Upper lobe of right lung (tissue), 1 donor: ENCODE measurements at places on chromosomes 6 and 20.

DNA sequence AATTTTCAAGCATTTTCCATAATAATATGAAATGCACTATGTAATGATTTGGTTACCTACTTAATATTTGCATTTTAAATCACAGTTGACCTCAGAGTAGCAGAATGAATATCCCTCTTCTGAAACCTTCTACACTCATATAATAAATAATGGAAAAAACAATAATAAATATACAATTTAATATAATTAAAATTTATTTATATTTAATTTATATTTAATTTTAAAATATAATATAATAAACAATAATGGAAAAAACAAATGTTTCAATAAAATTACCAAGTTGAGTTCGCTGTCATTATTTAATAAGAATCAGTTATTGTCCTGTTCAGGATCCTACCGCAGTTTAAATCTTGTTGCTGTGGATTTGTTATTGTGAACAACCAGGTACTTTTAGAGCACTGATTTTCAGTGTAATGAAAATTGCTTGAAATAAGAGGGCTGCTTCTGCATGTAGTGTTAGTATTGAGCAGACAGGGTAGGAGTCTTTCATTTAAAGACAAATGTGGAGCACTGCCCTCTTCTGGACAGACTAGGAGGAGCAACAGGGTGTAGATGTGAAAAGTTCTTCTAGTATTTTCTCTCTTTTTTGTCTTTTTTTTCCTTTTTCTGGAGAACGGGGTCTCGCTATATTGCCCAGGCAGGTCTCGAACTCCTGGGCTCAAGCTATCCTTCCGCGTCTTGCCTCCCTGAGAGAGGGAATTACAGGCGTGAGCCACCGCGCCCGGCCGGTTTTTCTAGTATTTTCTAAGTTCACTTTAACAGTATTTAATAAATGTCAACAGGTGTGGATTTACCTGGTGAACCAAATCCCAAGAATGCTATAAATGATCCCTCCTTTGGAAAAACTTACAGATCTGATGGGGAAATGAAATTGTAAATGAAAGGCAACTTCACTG is 13.6 kb downstream of the TRAPPC3L start:
- no peak for DNase-seq

DNA sequence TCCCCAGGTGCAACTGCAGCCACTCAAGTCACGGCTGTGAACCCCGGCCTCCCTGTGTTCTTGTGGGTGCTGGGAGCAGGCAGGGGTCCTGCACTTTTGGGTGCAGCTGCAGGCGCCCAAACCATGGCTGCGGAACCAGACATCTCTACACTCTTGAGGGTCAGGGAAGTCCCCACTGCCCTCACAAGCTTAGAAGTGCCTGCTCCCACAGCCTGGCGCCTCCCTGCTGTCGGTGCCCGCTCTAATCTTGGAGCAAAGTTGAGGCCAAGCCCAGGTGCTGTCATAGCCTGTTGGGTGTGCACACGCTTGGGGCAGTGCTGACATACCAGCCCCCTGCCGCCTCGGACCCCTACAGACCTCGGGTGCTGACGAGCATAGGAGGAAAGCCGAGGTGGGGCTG is 6.2 kb downstream of the DEFB132 start:
- no peak for DNase-seq

DNA sequence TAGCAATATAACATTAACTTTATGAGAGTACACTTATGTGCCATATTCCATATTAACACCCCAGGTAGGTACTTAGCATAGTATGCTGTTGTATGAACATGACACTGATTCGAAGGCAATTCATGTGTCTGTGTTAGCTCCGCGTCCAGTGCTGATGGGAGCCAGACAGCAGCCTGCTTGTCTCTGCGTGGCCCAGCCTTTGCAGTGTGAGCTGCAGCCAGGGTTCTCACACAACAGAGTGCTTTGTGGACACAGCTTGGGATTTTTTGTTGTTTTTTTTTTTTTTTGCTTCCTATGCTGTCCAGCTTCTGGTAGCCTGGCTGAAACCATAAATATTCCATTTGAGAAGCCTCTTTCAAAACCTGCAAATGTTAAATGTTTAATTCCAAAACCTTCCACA is 350.9 kb downstream of the SMOC2 start:
- no peak for DNase-seq

- no peak for DNase-seq
Observed at GRCh38 chr20:21503345-21503744, 10.5 kb downstream of the NKX2-2 start.

DNA sequence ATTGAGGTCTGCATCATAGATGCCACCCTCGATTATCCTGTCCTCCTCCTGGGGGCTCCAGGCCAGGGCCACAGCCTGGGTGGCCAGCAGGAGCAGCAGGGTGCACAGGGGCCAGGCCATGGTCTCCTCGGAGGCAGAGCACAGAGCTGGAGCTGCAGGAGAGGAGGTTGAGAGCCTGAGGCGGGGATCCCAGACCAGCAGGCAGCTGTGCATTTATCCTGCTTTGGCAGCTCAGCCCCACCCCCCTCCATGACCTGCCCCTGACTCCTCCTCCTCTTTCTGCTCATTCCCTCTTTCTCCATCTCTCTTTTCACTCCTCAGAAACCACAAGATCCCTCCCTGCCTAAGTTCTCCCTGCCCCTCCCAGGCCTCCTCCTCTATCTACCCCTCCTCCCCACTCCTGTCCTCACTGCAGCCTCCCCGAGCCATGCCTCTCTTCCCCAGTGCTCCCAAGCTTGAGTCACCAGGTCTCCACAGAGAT is at the start of gene CST2:
Gene CST2, minus strand, starts transcription at position 189 of the 481 bp plus-strand sequence. Its CDS starts 69 bp downstream, at position 120.
- no peak for DNase-seq

GRCh38 chr20:12072221-12072953 is 154.7 kb downstream of the BTBD3 start:
- no peak for DNase-seq

GRCh38 chr6:45915780-45916468 is 99.7 kb downstream of the CLIC5 start:
- no peak for DNase-seq

DNA sequence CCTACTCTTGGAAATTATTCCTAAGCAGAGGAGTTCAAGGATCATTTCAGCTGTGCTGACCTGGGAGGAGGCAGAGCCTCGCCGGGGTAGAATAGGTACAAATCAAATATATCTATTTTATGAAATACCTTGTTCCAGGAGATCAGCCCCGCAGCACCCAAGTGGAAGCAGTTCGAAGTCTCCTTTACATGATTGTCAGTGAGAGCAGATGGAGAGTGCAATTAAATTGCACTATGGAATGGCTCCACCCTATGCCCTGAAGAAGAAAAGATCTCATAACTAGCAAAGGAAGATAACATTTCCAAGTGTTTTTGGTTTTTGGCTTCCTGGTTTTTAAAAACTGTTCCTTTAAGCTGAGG is 31.4 kb downstream of the DUSP22 start:
- DNase-seq: no peak

DNA sequence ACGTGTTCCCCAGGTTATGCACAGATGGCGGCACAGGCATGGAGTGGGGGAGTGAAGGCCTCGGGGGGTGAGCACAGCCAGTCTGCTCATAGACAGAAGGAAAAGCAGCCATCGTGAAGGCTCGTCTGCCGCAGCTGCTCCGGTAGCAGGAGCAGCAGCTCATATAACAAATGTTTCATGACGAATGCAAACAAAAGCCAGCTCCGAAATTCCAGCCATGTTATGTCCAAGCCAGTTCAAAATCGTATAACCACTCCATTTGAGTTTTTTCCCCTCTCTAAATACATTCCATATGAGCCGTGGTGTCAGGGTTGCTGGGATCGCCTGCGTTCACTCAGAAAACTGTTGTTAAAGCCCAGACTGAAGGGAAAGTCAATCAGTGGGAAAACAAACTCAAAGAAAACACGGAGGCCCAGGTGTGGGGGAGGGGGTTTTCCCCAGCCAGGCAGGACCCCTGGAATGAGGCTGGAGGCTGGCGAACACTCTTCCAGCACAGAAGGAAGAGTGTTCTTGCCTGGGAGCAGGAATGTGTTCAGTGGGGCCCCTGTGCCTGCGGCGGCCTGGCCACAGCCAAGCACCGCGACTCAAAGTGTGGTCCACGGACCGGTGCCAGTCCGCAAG is 280.4 kb upstream of the TAB2 start:
- DNase-seq: no peak

GRCh38 chr20:3471397-3472021 is 691 bp downstream of the ATRN start:
- no peak for DNase-seq

- no peak for DNase-seq
Observed at GRCh38 chr20:16606468-16607070, 33.3 kb upstream of the KIF16B start.

DNA sequence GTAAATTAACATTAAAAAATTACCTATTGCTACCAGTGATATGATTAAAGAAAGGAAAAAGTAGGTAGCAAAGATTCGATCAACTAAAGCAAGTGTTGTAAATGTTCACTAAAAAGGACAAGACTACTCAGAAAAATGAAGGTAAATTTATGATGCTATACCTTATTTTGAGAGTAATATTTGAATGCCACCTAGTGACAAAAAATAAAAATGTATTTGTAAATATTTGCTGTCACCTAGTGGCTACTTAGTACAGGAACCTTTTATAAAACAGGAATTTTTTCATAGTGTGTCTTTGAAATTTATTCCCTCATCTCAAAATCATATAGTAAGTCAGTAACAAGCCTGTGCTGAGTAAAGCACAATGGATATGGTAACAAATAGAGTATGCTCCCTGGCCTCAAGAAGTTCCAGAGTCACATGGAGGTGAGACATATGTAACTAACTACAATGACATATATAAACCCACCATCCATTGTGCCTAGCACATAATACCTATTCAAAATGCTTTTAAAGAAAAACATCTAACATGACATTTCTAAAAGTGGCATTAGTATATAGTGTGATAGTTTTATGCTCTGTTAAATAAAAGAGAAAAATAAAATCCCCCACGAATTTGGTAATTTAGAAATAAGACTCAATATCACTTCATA is 193.1 kb upstream of the SIM1 start:
- no peak for DNase-seq

- DNase-seq: no peak
Observed at GRCh38 chr6:85456782-85457181, 6.9 kb downstream of the NT5E start.

- no peak for DNase-seq
Observed at GRCh38 chr20:50678169-50678898, 13.0 kb downstream of the RIPOR3 start.

DNA sequence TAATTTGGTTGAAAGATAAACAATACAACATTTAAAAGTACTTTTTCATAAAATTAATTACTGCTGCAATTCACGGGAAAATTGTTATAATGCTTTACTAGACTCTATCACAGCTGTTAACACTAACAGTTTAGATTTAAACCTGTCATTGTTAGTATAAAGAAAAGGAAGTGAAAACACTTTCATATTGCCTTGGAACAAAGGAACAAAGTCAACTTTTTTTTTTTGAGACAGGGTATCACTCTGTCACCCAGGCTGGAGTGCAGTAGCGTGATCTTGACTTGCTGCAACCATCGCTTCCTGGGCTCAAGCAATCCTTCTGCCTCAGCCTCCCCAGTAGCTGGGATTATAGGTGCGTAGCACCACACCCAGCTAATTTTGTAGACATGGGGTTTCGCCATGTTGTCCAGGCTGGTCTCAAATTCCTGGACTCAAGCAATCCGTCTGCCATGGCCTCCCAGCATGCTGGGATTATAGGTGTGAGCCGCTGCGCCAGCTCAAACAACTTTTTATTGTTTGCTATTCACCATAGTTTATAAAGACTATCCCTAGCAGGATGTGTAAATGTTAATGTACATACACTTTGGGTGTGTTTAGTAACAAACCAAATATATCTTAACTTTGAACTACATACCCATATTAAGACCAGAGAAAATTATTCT is 22.1 kb downstream of the SLC35A1 start:
- DNase-seq: no peak
